ENCODE measurements at places on chromosomes 6 and 20.

DNA sequence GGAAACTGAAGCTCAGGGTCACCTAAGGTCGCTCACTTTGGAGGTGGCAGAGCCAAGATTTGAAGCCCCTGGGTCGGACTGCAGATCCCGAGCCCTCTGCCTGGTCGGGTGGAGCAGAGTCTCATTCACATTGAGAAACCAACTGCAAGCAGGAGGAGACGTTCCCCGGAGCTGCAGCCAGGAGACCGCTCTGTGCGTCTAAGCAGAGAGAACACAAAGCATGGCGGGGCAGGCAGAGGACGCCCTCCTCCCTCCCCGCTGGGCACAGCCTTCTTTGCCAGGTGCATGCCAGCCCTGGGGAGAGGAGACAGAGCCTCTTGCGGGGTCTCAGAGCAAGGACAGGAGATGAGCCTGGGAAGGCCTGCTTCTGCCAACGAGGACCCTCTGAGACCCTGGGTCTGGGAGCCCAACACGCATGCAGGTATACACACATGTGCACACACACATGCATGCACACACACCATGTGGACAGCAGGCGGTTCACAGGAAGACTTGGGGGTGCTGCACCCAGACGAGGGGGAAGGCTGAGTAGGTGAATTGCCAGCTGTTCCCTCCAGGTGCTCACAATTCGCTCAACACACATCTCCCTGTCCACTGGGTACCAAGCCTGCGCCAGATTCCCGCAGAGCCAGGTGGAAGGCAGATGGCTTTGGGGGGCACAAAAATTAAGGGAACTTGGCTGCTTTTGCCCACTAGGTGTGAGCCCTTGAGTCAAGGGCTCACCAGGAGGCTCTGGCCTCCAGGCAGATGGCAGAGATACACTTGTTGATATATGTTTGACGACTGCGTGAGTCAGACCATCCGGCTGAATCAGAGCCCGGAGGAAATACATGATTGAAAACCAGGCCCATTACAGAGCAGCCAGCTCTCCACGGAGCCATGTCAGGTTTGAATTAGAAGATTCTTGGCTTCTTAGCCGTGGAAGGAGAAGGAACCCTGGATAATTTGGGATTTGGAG lies 5.5 kb upstream of the NTSR1 start:
- peak; percentile 85 for DNase-seq

DNA sequence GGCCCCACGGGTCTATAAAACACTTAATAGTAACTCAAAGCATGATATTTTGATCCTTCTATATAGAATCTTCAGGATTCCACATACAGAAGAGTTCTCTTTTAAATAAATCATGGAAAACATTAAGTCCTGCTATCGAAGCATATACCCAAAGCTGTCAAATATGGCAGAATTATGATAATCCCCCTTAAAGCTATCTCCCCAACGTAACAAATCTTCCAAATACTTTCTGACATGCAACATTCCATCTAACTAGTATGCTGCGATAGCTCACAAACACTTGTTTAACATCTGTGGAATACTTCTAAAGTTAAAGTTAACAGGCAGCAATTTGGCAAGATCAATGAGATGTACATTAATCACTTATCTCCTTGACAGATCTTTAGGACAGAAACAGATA lies 371.0 kb upstream of the RUNX2 start:
- no peak for DNase-seq

- no peak for DNase-seq
Observed at GRCh38 chr6:127195833-127196232, 70.8 kb upstream of the RNF146 start.

DNA sequence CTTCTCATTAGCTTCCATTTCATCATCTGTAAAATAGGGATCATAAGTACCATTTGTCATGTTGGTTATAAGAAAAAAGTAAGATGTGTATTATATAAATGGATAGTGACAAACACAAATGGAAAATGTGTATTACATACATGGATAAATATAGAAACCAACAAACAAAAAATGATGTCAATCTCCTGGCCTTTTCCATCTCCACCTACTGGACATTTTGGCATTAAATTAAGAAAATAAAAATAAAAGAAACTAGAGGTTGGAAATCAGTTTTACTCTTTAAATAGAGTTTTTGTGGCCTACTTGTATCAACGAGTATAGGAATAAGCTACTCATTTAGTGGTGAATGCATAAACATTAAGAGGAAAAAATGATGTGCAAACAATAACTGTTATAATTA lies 67.5 kb upstream of the THEMIS start:
- no peak for DNase-seq

DNA sequence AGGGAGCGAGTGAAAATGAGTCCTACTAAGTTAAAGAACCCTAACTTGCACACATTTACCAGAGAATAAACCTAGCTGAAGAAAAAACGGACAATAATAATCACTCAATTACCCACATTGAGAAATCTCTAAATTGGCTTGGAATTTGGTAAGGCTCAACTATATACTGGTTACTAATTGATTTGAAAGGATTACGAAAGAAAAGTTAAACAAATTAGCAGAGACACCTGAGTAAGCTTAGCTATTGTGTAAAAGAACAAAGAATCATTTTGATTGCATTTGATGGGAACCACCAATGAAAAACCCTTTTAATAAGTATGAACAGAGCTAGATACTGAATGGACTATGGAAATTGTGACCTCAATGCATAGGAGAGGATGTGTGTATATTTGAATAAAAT lies 118.6 kb upstream of the ADGRF1 start:
- no peak for DNase-seq

GRCh38 chr6:112036088-112036637 lies 17.7 kb upstream of the CCN6 start:
- no peak for DNase-seq

GRCh38 chr6:12527339-12527738 lies 189.2 kb upstream of the PHACTR1 start:
- DNase-seq, result no peak

DNA sequence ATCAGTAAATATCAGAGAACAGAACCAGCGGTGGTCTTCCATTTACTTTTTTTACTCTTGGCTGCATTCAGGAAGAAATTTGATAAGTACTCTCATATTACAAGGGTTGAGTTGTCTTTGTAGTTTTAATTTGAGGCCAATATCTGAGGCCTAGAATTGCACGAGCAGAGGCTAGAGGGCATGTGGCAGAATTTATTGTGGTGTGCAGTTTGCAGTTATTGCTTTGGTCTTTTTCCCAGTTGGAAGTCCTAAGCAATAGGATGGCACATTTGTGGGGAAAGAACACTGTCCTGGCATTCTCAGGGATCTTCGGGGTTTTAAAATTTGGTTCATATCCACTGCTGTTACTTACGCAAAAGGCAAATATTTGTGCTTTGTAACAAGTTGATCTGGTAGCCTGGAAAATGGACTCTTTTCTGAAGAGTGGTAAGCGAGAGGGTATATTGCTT lies 66.0 kb downstream of the CTNNBL1 start:
- DNase-seq, result no peak

- no peak for DNase-seq
Observed at GRCh38 chr6:99331531-99331930, 17.9 kb downstream of the FAXC start.

GRCh38 chr6:64737418-64737817 lies 969.6 kb downstream of the EYS start:
- no peak for DNase-seq

DNA sequence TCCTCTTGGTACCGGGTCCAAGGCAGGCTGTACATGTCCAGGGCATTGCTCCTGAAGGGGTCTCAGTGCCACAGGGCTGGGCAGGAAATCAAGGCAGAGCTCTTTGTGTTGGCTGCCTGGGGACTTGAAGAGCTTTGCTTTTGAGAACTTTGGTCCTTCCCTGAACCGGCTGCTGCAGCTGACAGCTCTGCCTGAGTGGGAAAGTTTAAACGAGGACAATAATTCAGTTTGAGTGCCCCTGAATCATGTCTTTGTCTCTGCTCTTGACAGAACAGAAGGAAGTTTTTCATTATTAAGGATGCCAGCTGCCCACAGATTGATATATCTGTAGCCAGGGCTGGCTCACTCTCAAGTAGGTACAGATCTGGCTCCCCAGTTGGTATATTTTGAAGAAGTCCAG lies 56.1 kb downstream of the ANKRD6 start:
- DNase-seq, result no peak

GRCh38 chr20:23147964-23148730 lies 62.0 kb upstream of the CD93 start:
- DNase-seq, result peak; percentile 73

GRCh38 chr6:52115145-52115741 lies 27.8 kb upstream of the PKHD1 start:
- no peak for DNase-seq

GRCh38 chr6:10831609-10832008 lies 6.7 kb downstream of the MAK start:
- DNase-seq, result no peak

GRCh38 chr6:45477790-45478189 lies 100.1 kb upstream of the SUPT3H start:
- no peak for DNase-seq

DNA sequence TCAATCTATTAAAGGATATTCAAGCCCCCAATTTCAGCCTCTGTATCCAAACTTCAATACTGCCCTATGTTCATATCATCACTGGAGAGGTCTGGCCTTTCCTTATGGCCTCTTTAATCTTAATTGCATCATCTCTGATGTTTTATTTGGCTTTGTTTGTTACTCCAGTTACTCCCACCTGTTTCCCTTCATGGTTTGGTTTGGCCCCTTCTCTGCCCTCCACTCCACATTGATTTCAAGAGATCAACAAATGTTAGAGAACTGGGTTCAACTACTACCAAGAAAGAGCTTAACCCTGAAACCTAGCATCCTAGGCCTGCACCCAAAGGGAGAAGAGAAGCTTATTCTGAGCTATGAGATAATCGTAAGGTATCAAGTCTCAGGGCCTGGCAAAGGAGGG lies 221.6 kb downstream of the LAMA2 start:
- no peak for DNase-seq

GRCh38 chr6:92779746-92780145 lies 639.6 kb downstream of the EPHA7 start:
- peak; percentile 33 for DNase-seq

GRCh38 chr6:137877606-137878005 lies 10.5 kb downstream of the TNFAIP3 start:
- DNase-seq, result no peak

DNA sequence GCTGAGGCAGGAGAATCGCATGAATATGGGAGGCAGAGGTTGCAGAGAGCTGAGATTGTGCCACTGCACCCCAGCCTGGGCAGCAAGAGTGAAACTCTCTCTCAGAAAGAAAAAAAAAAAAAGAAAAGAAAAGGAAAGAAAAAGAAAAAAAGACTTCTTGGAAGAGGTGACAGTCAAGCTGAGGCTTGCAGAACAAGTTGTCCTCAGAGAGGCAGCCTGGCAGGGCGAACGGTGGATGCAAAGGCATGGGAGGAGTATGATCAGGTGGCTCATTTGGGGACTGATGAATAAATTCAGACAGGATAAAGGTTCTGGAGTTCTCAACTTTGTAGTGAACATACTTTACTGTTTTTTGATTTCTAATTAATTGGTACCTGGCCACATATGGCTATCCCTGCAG lies 12.4 kb downstream of the ZNF341 start:
- no peak for DNase-seq

GRCh38 chr6:3888153-3888957 lies 39.2 kb downstream of the FAM50B start:
- DNase-seq, result no peak

DNA sequence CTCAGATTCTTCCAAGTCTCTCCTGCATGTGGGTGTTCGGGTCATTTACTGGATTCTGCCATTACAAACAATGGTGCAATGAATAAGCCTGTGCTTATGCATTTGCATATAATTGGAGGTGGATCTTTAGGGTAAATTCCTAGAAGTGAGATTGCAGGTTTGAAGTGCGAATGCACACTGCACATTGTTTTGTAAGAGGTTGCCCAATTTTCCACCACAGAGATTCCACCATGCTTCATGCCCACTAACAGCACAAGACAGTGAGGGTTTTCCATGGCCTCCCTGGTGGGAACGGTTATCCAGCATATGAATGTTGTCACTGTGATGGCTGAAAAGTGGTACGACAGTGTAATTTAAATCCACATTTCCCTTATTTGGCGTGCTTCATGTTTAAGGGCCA lies 178.8 kb upstream of the PMEPA1 start:
- DNase-seq, result no peak

- DNase-seq, result no peak
Observed at GRCh38 chr6:139161169-139161568, 26.3 kb downstream of the HECA start.

DNA sequence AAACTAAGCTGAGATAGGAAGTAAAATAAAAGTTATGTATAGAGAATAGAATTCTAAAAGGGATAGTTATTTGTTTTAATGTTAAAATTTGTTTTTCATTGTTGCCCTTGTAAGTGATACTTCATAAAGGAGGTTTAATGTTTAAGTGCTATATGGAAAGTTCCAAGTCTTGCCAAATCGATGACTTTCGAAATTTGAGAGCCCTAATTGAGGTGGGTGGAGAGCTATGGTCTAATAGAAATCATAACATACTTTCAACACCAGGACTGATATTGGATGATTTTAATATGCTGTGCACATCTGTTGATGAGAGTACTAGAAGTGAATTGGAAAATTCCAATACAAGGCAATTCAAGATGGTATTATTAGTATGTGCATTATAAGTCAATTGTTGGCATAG lies 64.6 kb downstream of the RNF144B start:
- DNase-seq, result no peak

- no peak for DNase-seq
Observed at GRCh38 chr20:43322851-43323250, 133.1 kb upstream of the PTPRT start.

All from brain microvascular endothelial cell (primary cell).